ENCODE measurements at places on chromosomes 11 and 22.

DNA sequence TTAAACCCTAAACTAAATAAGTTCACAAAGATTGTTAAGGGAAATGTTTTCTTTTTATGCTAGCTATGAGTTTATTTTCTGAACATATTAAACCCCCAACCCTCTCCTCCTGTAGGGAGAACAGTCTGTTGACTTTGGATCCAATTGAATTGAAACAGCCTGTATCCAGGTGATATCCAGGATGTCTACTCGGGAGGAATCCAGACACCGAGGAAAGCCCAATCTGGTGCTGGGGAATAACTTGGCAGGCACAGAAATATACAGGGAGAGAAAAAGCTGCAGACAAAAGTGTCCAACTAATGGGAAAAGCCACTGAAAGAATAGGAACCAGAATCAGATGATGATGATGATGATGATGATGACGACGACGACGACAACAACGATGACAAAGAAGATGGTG, 93.9 kb upstream of the API5 start:
- no peak for DNase-seq

GRCh38 chr11:111379602-111380136, 594 bp upstream of the POU2AF1 start:
- no peak for DNase-seq

GRCh38 chr11:68806931-68807844, 34.5 kb downstream of the CPT1A start:
- peak; percentile 27 for DNase-seq

DNA sequence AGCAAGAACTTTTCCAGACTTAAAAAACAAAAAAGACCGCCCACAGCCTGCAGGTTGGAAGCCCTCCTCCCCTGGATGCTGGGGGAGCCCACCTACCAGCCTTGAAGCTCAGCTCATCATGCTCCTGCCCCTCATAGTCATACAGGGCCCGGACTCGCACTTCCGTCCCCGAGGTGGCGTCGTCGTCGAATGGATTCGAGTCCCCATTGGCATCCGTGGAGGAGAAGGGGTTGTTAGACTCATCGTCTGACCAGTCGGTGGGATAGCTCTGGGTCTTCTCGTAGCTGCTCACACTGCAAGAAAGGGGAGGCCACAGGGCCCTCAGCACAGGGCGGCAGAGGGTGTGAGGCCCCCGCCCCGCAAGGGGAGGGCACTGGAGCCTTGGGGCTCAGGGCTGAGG, 19.0 kb upstream of the ARFGAP3 start:
- DNase-seq = no peak

- DNase-seq = no peak
These were observed 39.4 kb upstream of the TOLLIP start for GRCh38 chr11:1348796-1349326.

- DNase-seq = no peak
These were observed 5.2 kb downstream of the KCNJ4 start for GRCh38 chr22:38449776-38450175.

DNA sequence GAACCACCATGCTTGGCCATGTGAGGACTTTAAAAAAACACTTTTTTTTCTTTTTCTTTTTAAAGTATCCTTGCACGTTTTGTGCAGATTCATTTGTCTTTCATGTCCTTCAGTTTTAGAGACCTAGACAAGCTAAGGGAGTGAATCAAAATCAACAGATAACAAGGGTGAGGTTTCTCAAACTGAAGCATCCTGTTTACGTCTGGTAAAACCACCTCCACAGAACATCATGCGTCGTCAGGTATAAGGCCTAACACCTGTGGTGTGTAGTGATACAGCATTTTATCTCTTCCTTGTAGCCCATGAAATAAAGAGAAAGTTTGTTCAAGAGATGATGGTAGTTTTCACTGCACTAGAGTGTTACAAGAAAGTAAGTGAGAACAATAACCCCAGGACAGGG, 26.3 kb upstream of the CSF2RB start:
- DNase-seq = no peak

- DNase-seq = no peak
These were observed 16.2 kb upstream of the SLC6A5 start for GRCh38 chr11:20583201-20583600.

GRCh38 chr22:33302049-33302545, 243.9 kb upstream of the SYN3 start:
- no peak for DNase-seq

DNA sequence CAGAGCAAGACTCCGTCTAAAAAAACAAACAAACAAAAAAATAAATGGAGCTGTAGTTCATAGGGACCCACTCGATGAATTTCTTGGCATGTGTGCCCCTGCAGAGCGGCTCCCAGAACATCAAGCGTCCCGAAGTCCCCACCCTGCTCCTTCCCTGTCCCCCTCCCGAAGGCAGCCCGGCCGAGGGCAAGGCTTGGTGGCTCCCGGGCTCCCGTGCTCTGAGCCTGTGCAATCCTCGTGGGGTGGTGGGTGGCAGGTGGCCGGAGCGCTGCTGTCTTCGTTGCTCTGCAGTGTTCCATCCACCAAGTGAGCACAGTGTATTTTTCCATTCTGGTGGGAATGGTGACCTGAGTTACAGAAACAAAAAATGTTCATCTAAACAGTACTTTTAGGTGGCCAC, 33.5 kb upstream of the GAL start:
- DNase-seq = no peak

DNA sequence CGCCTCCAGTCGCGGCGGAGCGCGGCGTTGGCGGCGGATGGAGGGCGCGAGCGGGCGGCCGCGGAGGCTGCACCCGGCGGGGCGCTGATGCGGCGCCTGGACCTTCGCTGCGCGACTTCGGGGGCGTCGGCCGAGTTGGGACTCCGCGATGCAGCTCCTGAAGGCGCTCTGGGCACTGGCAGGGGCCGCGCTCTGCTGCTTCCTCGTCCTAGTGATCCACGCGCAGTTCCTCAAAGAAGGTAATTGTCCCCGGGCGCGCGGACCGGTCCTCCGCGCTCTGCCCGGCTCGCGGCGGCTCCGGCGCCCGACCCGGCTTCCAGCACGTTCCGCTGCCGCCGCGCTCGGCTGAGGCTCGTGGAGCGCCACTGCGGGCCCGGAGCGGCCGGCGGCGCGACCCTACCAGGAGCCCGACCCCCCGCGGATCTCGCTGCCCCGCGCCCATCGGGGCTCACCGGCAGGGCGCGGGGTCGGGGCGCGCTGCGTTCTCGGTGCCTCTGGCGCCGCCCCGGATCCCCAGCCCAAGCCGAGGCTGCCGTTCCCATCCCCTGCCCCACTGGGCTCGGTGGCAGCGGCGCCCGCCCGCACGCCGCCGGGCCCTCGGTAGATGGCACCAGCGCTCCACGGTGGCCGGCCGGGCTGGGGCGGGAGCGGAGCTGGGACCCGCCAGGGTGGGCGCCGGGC, 1251.2 kb downstream of the BRD1 start:
- DNase-seq = no peak

DNA sequence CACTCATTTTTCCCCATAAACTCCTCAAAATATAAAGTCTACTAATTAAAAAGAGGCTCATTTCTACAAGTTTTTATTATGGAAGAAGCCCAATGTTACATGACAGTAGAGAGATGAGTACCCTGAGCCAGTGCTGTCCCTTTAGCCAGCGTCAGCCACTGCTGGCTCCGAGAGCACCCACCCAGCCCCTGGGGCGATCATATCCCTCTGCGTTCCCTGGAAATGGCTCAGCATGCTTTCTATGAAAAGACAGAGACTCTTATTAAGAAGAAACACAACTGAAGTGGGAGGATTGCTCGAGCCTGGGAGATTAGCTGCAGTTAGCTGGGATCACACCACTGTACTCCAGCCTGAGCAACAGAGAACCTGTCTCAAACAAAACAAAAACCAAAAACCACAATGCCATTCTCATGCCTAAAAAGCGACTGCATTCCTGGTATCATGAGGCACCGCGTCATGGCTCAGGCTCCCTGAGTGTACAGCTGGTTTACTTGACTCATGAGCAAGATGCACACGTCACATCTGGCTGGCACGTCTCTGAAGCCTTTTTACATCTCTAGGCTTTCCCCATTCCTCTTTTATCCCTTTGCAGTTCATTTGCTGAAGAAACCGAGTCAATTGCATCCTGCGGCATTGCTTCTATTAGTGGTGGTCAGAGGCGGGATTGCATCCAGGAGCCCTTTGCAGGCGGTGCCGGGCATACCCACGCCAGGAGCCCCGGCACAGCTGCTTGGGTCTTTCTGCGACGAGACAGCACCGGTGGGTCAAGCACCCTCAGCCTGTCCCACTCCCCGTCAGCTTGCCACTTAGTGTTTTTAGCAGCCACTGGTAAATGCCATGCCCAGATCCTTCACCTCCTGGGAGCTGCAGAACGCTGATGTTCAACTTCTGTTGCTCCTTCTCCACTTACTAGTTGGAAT, 119.9 kb downstream of the CTTN start:
- DNase-seq = no peak

- DNase-seq = peak; percentile 92
These were observed 35.0 kb downstream of the GRIK4 start for GRCh38 chr11:120546312-120547205.

DNA sequence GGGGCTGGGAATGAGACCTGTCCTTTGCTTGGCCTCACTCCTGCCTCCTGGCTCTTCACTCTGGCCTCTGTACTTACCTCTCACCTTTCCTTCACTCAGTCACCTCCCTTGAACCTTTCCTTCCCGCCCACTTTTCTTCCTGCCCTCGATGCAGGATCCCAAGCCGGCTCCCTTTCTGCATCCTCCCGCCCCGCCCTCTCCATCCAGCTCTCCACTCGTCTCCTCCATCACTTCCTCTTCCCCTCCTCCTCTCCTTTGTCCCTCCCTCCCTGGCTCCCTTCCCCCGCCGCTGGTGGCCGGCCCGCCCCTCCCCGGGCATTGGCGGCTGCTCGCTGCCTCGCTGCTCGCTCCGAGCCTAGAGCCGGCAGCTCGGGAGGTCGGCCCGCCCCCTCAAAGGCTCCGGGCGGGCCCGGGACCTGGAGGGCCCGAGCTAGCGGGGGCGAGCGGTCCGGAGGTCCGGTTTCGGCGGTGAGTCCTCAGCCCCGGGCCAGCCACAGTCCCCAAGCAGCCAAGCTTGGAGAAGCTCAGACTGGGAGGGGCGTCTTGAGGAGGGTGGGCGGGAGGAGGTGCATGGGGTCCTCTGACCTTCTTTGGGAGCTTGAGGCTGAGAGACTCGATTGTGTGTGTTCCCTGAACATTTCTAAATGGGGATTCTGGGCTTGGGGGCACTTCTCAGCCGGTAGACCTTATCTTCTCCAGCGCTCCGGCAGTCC, 13.8 kb downstream of the PHLDB1 start:
- no peak for DNase-seq

GRCh38 chr11:47941907-47942558, 38.3 kb upstream of the PTPRJ start:
- DNase-seq = no peak

GRCh38 chr11:5007561-5007960, 12.9 kb downstream of the OR51L1 start:
- DNase-seq = no peak

GRCh38 chr11:103988595-103988969, 47.9 kb upstream of the DDI1 start:
- peak; percentile 60 for DNase-seq

DNA sequence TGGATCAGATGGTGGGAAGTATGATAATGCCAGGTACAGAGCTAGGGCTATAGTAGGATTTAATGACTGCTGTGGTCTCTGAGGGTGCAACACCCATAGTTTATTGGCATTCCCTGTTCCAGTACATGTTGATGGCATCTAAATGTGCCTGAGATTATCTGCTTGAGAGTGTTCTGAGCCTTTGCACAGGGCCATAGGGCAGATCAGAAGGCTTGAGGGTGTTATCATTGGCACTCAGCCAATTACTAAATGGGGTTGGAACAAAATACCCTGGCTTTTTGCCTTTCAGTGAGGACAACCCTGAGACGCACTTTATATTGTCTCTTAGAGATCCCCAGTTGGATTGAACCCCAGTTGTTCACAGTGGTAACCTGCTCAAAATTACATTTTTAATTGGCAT, 6.7 kb downstream of the SLC5A12 start:
- DNase-seq = no peak

GRCh38 chr11:48109046-48109666, 107.5 kb upstream of the OR4B1 start:
- no peak for DNase-seq

DNA sequence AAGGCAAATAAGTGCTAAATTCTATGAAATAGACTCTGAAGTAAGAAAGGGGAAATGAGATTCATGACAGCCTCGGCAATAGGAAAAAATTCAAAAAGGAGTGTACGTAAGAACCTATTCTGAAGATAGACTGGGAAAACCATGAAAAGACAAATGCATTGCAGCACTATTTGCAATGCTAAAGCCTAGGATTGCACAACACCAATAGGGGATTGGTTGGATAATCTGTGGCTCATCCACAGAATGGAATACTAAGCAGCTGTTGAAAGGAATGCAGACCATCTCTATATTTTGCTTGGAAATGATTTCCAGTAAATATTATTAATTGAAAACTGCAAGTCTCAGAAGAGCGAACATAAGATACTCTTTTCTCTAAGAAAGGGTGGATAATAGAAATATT, 91.7 kb upstream of the CLMP start:
- DNase-seq = no peak

DNA sequence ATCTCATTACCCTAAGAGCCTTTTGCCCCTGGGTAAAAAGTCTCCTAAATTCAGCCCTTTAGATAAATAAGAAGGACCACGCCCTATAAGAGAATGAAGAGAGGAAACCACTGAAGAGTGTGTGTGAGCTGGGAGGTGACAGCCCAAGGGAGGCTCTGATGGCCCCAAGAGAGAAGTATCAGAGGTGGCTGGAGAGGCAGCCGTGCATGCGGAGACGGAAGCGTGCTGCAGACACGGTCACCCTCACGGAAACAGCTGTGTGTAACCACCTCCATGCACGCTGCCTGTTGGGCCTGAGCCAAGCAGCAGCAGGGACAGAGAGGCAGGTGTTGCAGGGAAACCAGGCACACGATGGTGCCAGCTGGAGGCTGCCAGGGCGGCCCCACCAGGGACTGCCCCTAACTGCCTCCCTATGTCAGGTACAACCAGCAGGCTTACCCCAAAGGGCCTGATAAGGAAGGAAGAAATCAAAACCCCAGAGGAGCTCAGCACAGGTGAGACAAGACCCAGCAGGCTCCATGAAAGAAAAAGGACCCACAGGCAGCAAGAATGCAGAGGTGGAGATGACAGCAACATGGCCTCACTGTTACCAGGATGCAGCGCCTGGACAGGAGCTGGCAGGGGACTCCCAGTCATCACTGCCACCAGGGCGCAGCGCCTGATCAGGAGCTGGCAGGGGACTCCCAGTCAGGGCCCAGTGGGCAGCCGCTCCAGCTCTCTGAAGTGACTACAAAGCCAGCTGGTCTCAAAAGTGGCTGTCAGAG, 7.8 kb downstream of the LARGE2 start:
- DNase-seq = no peak

- DNase-seq = no peak
These were observed 80.8 kb downstream of the CACNA1I start for GRCh38 chr22:39651053-39651996.

DNA sequence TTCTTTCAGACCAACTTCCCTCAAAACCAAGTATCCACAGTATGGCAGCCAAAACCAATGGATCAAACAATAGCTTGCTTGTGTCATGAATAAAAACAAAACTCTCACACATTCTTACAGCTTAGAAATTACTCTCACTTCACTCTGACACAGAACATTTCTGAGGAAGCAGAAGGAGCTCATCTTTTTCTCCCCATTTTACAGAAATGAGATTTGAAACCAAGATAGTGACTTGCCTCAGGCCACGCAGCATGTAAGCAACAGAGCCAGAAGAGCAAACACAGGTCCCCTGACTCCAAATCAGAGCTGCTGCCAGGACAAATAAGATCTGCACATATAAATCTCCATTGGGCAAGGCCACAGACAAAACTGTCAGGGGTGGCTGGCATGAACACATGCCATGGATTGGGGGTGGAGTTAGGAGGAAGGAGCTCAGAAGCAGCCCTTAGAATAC, 64.8 kb downstream of the RAB30 start:
- no peak for DNase-seq

All from non-pigmented ciliary epithelial cell (primary cell).